ENCODE measurements at places on chromosomes 7 and 10. TPM values are rescaled to one million over a fixed set of nuclear protein-coding genes. Genes with fewer than 3 reads are reported as not detected.

GALNT11 gene
- total RNA-seq, result 40.0 TPM

ABCF2 gene
- 34.2 TPM for total RNA-seq

PTPN20 gene
- 1.0 TPM for total RNA-seq

TRIM73 gene
- total RNA-seq, result under 0.01 TPM

SH2D4B gene
- total RNA-seq, result not detected

GBX1 gene
- not detected for total RNA-seq

WDR86 gene
- 7.6 TPM for total RNA-seq

SPDYE5 gene
- total RNA-seq, result not detected

CYP2C9 gene
- total RNA-seq, result not detected

FAM25C gene
- not detected for total RNA-seq

ANKRD1 gene
- total RNA-seq, result 189 TPM

SLC16A12 gene
- total RNA-seq, result 16.1 TPM

OPN4 gene
- total RNA-seq, result not detected

C10orf67 gene
- not detected for total RNA-seq

CYP2C19 gene
- not detected for total RNA-seq

OR2A42 gene
- total RNA-seq, result not detected

CFAP70 gene
- 0.23 TPM for total RNA-seq

SLC13A4 gene
- total RNA-seq, result 1.2 TPM

PRR15 gene
- 112 TPM for total RNA-seq

CHPF2 gene
- 89.6 TPM for total RNA-seq

POLR2J2 gene
- total RNA-seq, result 0.23 TPM

LRRD1 gene
- total RNA-seq, result not detected

FAM237B gene
- total RNA-seq, result not detected
